RPMI7951 (cell line): ENCODE measurements at places on chromosomes 13 and 19. TPM values are rescaled to one million over a fixed set of nuclear protein-coding genes. Genes with fewer than 3 reads are reported as not detected.

DNA sequence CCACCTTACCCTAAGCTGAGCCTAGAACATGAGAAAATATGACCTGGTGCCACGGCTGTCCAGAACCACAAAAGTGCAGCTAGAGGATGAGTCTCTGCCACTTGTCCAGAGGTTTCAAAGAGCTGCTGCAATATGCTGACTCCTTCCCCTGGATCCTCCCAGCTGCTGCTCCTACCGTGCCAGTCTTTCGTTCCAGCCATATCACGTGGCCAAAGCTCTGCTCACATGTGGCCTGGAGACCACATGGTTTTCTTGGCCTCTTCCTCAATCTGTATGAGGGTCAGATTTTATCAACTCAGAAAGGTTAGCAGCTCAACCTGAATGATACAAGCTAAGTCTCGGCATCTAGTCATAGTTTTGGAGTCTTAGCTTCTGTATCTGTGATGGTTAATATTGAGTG is 3.2 kb upstream of the SACS start:
- no peak for DNase-seq

GRCh38 chr13:112465251-112466131 is 89.3 kb downstream of the SPACA7 start:
- no peak for DNase-seq

The SPACA6 gene
- 13.6 and 15.4 TPM in 2 replicates for total RNA-seq

DNA sequence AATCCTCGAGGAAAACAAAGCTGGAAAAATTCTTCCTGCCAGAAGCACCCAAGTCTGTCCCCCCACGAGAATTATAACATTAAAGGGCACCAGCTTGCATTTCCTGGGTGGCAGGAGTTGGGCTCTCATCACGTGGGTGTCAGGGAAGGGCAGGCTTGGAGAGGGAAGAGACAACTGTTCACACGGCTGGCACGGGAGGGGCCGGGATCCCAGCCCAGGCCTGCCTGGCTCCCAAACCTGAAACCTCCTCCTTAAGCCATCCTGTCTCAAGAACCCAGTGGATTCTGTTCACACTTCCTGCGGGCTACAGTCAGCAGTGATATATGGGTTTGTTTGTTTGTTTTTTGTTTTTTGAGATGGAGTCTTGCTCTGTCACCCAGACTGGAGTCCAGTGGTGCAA is 12.2 kb downstream of the GRIK5 start:
- DNase-seq: no peak
